NCI-H2081 treated with DMSO at 0.1 percent for 48 hours (cell line): ENCODE measurements at places on chromosomes 2 and 18.

DNA sequence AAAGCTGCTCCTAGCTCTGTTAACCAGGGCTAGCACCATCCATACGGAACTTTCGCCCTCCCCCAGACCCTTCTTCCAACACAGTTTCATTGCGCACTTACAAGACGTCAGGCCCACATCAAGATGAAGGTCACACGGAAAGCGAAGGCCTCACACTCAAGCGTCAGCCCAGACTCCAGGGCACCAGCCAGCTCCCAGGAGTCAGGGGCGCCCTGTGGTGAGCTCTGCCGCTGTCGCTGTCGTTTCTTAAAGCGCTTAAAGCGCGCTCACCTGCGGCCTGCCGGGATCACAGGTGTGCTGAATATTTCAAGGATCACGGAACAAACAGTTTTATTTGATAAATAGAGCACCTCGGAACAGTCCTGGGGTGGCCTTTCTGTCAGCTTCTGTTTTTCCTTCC lies 163.1 kb downstream of the CDH20 start:
- DNase-seq, result no peak

DNA sequence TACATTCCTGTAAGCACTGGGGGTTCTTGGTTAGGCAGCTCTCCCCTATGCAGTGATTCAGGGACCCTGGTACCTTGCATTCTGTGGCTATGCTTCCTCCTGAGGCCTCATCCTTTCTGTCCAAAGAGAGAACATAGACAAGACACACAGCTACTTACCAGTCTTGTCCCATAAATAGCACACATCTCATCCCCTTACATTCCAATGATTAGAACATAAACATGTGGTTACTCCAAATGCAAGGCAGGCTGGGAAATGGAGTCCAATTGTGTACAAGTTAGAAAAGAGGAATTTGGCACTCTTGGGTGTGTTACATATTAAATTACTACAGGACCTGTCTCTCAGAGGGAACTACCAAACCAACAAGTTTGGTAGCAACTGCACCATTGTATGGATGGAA lies 171.3 kb downstream of the ARHGAP15 start:
- DNase-seq, result no peak

DNA sequence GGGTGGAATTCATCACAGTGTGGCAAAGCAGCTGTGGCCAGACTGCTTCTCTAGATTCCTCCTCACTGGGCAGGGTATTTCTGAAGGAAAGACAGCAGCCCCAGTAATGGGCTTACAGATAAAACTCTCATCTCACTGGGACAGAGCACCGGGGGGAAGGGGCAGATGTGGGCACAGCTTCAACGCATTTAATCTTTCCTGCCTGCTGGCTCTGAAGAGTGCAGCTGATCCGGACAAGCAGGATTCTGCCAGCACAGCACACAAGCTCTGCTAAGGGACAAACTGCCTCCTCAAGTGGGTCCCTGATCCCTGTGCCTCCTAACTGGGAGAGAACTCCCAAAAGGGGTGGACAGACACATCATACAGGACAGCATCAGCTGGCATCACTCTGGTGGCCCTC lies 779.9 kb upstream of the CNTNAP5 start:
- DNase-seq, result no peak

- no peak for DNase-seq
Observed at GRCh38 chr2:108553209-108553919, 19.1 kb downstream of the LIMS1 start.

DNA sequence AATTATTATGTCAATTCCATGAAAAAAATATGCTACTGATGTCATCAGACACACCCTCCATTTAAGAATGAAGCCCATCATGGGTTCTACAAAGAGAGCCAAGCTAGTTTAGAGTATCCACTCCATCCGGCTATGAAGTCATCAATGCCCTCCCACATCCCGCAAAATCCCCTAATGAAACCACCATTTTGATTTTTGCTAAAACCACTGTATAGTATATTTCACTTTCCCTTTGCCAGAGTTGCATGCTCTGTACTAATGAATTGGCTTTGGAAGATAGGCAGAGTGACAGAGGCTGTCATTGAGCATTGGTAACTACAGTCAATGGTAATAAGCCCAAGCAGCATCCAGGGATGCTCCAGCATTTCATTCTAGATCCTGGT lies 118.6 kb downstream of the ANKRD44 start:
- no peak for DNase-seq

GRCh38 chr2:158923180-158923594 lies 45.3 kb upstream of the TANC1 start:
- DNase-seq, result peak; percentile 32
